Upper lobe of left lung (tissue), 6 donors: ENCODE measurements at places on chromosomes 16 and 17.

GRCh38 chr17:78124081-78124835, 4.3 kb downstream of the TMC6 start:
- DNase-seq, result peak; percentile 40

DNA sequence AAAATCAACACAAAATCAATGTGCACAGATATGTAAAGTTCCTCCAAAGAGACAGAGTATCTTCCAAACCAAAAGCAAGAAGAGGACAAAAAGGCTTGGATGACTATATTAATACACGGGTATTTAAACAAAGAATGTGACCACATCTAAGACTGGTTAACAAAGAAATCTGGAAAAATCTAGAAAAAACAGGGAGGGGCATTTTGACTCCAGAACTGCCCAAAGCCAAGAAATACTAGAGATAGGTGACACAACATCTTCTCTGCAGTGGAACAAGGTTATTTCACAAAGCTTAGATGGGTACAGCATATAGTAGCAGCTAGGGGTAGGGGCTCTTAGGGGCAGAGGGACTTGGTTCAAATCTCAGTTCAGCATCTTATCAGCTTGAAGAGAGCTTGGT, 10.3 kb downstream of the RFFL start:
- no peak for DNase-seq

DNA sequence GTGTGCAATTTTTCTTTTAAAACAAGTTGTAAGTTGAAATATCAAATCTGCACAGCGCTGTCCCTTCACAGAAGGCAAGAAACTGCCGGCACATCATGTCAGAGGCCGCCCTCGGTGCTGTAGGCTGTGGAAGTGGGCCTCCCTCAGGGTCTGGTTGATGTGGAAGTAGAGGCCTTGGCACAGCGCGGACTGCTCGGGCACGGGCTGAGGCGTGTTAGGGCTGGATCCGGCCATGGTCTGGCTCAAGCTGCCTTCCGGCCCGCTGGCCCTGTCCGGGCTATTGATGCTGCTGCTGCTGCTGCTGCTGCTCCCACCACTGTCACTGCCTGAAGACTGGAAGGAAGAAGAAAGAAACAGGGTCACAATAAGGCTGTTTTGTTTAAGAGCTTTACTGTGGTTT, 16.6 kb downstream of the COG1 start:
- no peak for DNase-seq

DNA sequence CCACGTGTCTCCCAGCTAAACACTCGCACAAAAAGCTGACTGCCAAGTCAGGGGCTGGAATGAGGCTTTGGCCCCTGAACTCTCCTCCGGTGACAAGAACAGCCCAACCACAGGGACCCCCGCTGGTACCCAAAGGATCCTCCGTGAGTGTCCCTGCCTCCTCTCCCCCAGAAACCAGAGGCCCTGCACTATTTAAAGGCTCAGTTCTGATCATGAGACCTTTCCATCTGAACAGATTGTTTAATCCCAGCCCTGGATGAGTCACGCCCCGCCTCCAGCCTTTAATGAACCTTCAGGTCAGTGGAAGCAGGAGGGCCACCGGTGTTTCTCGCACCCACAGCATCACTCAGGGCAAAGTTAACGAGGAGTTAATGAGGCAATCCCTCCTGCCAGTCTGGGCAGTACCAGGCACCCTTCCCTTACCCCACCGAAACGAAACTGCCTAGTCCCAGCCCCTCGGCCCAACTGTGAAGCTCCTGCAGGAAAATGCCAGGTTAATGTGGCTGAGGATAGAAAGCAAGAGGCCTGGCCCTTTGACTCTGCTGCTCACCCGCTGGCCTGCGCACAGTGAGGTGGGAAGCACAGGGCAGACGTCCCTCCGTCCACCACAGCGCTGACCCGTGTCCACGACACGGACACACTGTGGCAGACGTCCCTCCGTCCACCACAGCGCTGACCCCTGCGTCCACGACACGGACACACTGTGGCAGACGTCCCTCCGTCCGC, 32.4 kb downstream of the TIMM22 start:
- DNase-seq, result no peak

- no peak for DNase-seq
Measured at GRCh38 chr17:79332011-79332554, 257.5 kb downstream of the ENGASE start.

DNA sequence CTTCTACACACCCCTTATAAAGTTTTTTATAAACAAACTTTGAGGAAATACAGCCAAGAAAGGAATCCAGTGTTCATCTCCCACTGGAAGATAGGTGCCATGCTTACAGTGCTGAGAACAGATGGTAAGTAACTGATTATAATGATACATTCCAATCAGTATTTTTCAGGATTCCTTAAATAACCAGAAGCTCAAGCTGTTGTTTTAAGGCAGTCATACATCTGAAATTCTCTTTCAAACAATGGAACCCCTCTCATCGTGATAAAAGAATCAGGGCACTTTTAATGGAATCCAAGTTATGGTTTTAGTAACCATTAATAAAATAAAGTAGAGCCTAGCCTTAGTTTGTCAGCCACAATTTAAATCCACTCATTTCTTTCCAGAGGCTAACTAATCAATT, 56.1 kb upstream of the STAC2 start:
- DNase-seq, result no peak

DNA sequence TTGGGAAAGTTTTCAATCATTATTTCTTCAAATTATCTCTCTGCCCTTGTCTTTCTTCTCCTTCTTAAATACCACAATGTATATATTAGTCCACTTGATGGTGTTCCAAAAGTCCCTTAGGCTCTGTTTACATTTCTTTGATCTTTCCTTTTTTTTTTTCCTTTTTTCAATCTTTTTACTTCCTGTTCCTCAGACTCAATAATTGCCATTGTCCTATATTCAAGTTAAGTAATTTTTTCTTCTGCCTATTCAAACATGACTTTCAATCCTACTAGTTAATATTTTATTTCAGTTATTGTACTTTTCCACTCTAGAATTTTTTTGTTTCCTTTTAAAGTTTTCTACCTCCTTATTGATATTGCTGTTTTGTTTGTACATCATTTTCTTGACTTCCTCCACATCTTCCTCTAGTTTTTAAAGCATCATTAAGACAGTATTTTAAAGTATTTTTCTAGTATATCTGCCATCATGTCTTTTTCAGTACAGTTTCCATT, 15.8 kb upstream of the UQCRC2 start:
- DNase-seq, result no peak

GRCh38 chr16:15618392-15618791, 24.6 kb downstream of the MARF1 start:
- no peak for DNase-seq

GRCh38 chr16:71287911-71288310, 1.3 kb downstream of the CMTR2 start:
- DNase-seq, result no peak

GRCh38 chr17:39951924-39952679, 10.7 kb upstream of the GSDMA start:
- DNase-seq, result no peak

DNA sequence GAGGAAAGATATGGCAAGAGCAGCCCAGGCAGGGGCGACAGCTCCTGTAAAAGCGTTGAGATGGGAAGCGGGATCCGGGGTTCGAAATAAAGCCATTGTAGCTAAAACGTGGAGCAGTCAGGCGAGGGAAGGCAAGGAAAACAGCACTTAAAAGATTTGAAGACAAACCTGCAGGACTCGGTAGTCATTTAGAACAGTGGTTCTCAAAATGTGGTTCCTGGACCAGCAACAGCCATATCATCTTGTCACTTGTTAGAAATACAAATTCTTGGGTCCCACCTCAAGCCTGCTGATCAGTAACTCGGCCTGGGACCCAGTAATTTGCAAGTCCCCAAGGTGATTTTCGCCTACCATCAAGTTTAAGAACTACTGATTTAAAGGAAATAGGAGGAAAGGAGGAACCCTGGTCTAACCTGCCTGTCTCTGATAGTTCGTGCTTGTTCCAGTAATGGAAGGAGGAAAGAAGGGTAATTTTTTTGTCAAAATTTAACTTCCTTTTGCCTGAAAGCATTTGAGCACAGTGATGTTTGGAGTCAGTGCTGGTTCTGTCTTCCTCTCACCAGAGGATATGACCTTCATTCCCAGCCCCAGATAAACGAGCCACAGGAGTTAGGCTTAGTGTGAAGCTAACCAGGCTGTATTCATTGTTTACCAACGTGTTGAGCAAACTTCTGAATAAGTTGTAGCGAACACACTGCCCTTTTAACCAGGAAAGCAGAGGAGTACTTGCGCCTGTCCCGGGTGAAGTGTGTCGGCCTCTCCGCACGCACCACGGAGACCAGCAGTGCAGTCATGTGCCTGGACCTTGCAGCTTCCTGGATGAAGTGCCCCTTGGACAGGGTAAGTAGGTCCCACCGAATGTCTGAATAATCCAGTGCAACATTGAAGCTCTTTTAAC, 1.1 kb downstream of the ORC6 start:
- peak; percentile 32 for DNase-seq

DNA sequence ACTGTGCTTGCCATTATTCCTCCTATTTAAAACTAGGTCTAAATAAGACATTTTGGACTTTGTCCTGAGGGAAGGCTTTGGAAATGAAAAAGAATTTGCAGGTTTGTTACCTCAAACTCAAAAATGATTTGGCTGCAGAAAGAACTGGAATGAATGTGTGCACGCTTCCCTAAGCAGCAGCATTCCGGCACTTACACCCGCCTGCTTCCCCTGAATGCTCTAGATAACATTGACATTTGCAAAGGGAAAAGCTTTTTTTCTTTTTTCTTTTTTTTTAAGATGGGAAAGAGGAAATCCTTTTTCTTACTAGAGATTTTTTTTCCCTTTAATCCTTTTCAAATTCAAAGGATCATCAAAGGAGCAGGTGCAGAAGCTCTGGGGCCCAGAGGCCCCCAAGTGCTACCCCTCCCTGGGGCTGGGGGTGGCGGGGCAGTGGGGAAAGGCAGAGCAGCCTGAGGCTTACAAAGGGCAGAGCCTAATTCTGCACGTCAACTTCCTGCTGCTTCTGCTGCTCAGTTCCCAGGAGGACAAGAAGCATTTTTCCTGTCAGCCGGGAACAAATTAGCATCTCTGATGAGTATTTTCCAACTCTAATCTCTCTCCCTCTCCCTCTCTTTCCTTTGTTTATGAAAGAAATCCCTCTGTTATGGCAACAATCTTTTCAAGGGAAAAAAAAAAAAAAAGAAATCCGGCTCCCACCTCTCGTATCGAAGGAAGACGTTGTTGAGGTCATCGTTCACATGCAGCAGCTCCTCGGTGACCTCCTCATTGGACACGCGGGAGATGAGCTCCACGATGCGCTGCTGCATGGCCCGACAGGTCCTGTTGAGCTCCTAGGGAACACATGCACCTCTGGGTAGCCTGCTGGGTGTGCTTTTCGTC, 32.1 kb upstream of the SREBF1 start:
- no peak for DNase-seq

DNA sequence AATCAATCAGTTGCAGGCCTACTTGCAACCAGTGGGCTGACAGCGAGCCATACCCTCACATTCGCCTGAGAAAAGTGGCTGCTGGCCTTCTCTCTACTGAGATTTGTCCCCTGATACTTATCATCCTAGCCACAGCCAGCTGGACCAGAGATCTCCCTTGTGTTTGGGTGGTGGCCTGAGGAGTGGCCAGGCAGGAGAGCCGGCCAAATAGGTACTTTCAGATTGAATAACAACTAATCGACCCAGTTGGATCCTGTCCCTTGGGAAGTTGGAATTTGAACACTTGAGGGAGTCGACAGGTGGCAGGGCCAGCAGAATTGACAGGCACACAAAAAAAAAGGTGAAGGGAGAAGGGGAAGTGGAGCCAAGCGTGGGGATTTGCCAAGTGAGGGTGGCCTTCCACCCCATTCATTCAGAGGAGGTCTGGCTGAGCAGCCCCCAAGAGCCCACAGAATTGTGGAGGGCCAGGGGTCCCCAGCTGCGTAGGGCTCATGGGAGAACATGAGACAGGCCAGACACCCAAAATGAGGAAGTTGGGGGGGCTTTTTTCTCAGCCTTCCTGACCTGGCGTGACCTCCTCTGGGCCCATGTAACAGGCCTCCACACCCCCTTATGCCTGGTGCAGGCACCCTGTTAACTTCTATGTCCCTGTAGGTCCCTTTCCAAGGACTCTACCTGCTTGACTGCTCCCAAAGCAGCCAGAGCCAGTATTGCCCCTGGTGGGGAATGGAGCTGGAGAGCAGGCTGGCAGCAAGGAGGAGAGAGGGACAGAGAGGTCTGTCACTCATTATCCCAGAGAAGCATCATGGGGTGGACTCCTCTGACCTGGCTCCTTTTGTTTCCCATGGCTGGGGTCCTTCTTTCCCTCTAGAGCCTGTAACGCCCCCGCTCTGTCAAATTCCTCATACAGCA, 2.9 kb upstream of the RANGRF start:
- DNase-seq, result no peak

DNA sequence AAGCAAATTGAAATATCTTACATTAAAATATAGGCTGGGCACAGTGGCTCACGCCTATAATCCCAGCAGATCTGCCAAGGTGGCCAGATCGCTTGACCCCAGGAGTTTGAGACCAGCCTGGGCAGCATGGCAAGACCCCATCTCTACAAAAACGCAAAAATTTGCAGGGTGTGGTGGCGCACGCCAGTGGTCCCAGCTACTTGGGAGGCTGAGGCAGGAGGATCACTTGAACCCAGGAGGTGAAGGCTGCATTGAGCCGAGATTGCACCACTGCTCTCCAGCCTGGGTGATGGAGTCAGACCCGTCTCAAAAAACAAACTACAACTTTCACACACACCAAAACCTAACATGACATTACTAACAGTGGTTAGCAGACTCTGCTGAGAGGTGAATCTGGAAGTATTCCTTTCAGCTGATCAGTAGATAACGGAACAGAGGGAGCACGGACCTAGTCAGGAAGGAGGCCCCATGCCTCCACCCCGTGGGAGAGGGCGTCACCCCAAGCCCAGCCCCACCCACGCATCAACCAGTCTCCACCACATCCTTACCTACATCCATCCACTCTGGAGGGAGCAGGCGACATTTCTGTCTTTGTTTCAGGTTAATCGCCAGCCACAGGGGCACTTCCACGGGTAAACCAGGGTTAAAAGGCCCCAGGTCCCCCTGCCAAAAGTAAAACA, 1.7 kb downstream of the GINS2 start:
- DNase-seq, result no peak

GRCh38 chr17:30263552-30264333, 28.0 kb downstream of the BLMH start:
- DNase-seq, result no peak

DNA sequence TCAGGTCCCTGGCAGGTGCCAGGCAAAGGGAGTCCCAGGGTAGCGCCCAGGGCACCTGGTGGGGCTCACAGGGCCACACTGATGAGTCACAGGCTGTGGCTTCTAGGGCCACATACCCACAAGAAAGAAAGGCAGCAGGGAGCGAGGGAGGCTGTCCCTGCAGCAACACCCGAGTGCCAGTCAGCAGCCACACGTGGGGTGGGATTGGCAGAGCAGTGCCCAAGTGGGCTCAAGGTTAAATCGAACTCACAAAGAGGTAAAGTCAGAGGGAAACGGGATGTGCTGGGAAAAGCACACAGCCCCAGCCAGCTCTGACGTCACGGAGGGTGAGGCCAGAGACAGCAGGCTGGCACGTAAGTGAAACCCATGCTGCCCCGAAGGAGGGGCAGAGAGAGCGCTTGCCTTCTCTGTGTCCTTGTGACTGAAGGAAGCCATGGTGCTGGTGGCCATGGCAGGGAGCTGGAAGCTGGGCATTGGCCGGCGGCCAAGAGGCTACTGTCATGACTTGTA, 33.8 kb downstream of the FA2H start:
- DNase-seq, result no peak
